Smooth muscle cell of the brain vasculature (primary cell): ENCODE measurements at places on chromosomes 1 and 21.

DNA sequence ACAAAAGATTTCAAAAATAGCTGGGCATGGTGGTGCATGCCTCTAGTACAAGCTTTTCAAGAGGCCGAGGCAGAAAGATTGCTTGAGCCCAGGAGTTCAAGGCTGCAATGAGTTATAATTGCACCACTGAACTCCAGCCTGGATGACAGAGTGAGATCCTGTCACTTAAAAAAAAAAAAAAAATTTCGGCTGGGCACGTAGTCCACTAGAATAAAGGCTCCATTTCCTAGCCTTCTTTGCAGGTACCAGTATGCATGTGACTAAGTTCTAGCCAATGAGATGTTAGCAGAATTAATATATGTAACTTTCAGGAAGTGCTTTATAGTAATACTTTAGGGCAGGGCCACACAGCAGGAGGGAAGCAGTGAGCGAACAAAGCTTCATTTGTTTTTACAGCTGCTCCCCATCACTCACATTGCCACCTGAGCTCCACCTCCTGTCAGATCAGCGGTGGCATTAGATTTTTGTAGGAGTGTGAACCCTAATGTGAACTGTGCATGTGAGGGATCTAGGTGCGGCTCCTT lies 28.8 kb upstream of the SYDE2 start:
- no peak for DNase-seq

GRCh38 chr1:164051782-164052181 lies 507.2 kb upstream of the PBX1 start:
- no peak for DNase-seq

DNA sequence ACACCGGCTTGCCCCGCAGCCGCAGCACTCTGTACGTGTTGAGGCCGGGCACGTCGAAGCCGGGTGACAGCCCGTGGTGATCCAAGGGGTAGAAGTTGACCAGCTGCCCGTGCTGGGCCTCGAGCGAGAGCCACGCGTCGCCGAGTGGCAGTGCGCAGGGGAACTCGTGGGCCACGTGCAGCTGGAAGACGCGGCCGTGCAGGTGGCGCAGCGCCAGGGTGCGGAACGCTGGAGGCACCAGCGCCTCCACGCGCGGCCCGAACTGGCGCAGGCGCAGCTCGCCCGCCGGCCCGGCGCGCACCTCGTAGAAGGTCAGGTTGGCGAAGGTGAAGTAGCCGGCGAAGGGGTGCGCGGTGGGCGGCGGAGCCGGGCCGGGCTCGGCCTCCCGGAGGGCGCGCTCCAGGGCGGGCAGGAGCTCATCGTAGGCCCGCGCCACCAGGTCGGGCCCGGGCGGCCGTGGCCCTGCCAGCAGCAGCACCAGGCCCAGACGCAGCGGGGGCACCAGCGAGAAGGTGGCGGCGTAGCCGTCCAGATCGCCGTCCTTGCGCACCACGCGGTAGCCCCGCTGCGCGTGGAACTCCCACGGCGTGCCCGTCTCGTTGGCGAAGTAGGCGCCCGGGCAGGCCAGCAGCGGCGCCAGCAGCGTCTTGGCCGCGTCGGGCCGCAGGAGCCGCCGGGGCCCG lies 19.5 kb downstream of the LACTBL1 start:
- DNase-seq: no peak

DNA sequence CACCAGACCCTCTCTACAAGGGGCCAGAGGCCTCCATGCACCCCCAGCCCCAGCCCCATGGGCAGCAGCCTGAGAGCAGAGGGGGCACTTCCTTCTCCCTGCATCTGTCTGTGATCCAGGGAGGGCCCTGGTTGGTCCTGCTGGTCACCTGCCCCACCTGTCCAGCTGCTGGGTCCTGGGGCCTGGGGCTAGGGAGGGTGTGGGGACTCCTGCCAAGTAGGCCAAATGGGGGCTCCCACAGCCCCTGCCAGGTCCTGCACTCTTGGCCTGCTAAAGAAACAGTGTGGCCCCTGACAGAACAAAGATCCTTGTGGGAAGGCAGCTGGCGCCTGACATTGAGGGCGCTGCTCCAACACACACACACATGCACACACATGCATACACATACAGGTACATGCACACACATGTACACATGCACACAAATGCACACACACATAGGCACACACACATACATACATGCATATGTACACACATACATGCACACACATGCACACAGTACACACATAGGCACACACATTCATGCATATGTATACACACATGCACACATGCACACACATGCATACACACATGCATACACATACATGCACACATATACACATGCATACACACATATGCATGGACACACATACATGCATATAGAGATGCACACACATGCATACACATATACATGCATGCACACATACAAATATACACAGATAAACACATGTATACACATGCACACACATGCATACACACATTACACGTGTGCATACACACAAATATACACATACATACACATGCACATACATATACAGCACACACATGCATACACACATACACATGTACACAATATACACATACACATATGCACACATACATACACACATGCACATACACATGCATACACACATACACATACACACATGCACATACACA lies 49.9 kb downstream of the TRPM2 start:
- no peak for DNase-seq

DNA sequence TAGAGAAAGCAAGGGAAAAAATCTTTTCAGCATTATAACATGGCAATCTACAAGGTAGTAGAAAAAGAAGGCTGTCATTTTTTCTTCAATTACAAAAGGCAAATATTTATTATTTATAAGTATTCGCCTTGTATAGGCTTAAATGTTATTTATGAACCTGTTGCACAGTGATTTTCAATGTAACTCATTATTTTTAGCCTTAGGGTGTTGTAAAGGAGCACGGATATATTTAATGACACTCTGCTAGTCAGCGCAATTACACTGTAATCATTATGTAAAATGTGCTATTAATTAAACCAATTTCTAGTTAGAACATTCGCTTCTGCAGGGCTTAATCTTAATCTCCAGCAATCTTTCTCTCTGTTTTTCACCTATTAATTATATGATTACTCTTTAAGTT lies 145.0 kb downstream of the ATG4C start:
- DNase-seq: no peak

- no peak for DNase-seq
These were observed 316 bp downstream of the AP4B1 start for GRCh38 chr1:113904293-113904673.

DNA sequence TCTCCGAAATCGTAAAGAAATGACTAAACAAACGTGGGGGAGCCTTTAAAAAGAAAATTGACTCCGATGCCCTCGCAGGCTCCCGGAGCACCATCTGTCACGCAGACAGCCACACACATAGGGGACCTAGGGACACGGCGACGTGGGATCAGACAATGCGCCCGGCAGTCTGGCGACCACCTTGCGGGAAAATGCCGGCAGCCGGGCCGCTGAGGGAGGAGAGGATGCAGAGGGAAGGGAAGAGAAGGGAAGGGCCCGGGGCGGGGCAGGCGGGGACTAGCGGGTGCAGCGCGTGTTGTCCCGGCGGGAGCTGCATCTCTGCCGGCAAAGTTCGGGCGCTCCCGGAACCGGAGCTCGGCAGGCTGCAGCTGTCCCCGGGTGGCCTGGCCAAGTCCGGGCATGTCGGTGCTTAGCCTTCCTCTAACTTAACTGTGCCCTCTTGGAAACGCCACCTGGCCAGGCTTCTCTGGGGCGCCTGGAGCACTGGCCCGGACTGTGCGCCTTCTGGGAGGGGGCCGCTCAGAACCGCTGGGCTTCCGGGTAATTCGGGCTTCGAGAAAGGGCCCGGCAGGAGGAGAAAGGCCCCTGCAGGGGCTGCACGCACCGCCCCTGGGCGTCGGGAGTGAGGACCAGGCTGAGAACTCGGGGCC lies 1.8 kb downstream of the NHLH2 start:
- DNase-seq: no peak
